ENCODE measurements at places on chromosomes 1 and 21.

GRCh38 chr1:166489670-166490436 is 323.1 kb upstream of the FAM78B start:
- DNase-seq, result peak; percentile 70

- DNase-seq, result no peak
Observed at GRCh38 chr21:25296252-25296651, 311.0 kb downstream of the MRPL39 start.

- no peak for DNase-seq
Observed at GRCh38 chr1:93770640-93771039, 89.0 kb upstream of the BCAR3 start.

- DNase-seq, result no peak
Observed at GRCh38 chr1:31203215-31203614, 36.5 kb downstream of the NKAIN1 start.

DNA sequence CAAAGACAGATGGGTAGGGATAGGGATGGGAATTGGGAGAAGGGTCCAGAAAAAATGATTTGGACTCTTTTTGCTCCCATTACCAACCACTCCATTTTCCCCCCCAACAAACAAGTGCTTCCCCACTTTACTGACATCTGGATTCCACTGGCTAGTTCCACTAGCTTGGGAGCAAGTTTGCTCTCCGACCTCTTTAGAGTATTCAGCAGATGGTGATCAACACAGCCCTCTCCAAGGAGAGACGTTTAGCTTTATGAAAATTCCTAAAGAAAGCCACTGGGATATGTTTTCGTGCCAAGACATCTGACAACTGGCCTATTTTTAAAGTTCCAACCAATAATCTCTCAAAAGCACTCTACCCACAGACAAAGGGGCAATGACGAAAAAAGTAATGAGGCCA is 50.3 kb downstream of the ITPKB start:
- DNase-seq, result no peak

GRCh38 chr1:58585166-58585565 is 8.1 kb upstream of the TACSTD2 start:
- DNase-seq, result no peak

DNA sequence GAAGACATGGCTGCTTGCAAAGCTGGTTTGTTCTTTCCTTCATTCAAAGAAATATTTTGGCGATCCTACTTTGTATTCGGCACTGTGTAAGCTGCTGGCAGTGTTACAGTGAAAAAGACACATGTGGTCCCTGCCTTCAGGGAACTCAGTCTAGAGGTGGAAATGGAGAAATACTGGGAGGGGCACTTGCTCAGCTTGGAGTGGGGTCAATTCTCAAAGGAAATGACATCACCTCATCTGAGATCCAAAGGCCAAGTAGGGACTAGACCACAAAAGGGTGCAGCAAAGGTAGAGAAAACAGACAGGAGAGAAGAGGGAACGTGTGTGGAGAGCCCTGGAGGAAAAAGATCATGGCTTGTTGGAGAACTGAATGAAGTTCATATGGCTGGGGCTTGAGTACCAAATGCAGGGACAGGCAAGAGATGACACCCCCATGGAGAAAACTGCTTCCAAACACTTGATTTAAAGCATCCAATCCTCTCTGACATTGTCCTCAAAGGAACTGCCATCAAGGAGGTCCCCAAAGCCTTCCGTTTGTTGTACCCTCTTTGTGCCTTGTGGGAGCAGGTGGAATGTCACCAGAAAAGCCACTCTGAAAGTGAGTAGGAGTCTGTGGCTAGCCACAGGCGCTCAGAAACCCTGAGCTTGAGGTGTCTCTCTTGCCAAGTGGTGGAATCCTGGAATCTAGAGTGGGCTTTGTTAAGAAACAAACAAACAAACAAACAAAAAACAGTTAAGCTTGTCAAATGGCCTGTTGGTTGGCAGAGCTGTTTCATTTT is 48.3 kb upstream of the TDRD10 start:
- no peak for DNase-seq

DNA sequence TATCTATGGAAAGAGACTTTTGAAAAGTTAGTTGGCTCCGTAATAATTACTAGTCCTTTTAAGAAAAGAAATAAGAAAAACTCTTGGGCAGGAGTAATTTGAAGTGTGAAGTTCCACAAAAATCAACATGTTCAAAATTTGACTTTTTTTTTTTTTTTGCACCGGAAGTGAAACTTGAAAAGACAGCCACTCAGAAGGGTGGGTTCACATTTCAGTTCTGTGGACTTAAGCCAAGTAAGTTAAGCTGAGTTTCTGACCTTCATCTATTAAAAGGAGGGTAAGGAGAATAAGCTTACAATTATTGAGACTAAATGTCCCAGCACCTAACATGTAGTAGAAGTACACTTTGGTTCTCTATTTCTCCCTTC is 11.0 kb downstream of the RO60 start:
- no peak for DNase-seq

DNA sequence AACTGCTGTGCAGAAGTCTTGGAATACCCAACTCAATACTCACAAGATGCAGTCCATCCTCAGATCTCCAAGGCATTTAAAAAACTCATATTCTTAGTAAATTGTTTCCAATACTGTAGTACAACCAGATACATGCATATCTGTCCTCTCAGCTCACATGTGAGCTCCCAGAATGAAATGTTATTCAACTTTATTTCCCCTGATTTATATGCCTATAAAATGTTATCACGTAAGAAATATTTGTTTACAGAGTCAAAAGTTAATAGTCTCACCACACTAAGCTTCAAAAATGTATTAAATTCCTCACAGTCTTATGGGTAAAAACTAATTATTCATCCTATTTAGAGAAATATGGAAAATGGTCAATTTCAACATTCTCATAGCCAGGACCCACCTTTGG is 56.6 kb downstream of the LTN1 start:
- no peak for DNase-seq

DNA sequence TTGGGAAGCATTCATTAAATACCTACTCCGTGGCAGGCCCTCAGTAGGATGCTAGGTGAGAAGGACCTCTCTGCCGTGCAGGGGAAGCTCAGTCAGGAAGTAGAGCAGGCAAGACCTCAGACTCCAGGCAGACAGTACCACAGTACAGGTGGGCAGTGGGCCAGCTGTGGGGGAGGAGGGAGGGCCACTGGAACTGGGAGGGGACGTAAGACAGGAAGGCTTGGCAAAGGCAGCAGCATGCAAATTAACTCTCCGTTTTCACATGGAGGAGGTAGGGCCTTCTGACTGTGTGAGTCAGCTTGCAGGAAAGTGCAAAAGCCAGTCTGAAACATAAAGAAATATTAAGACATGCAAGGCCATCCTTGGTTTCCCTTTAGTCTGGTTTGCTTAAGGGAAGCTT is 157.7 kb downstream of the TRIM33 start:
- DNase-seq, result no peak

DNA sequence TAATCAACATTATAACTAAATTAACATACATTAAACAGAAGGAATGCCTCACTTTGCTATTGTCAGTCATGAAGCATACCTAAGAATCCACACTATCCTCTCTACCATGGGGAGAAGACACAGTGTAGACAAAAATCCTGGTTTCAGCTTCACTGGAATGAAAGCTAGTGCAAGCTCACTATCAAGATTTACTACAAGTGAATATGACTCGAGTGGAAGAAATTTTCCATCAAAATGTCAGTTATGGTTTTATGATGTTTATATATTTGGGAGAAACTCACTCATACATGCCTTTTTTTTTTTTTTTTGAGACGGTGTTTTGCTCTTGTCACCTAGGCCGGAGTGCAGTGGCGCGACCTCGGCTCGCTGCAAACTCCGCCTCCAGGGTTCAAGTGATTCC is 424.3 kb downstream of the KCNT2 start:
- no peak for DNase-seq

DNA sequence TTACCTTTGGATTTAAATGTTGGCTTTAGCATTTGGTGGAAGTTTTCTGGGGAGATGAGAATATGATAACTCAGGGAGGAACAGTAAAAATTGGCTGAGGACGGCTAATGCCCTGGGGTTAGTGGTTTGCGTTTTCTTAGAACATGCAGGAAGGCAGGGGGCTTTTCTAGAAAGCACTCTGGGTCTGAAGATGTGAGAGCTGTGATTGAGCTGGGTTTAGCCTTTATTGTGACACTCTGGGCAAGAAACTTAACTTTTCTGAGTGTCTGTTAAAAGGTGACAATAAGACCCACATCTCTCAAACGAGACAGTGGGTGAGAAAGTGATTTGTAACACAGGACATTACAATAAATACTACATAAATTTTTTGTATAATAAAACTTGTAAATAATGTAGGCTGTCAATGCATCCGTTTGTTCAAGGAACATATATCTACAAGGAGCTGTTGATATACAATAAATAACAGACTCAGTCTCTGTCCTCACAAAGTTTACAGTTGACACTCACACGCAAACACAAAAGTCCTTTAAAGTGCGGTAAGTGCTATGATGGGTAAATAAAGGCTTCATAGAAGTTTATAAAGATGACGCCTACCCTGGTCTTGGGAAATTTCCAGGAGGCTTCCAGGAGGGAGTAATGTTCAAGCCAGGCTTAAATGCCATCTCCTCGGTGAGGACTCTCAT is 49.5 kb upstream of the MRPS6 start:
- DNase-seq, result no peak

GRCh38 chr1:7097938-7098592 is 312.8 kb downstream of the CAMTA1 start:
- no peak for DNase-seq

GRCh38 chr1:168360151-168361021 is 79.7 kb downstream of the TBX19 start:
- no peak for DNase-seq

DNA sequence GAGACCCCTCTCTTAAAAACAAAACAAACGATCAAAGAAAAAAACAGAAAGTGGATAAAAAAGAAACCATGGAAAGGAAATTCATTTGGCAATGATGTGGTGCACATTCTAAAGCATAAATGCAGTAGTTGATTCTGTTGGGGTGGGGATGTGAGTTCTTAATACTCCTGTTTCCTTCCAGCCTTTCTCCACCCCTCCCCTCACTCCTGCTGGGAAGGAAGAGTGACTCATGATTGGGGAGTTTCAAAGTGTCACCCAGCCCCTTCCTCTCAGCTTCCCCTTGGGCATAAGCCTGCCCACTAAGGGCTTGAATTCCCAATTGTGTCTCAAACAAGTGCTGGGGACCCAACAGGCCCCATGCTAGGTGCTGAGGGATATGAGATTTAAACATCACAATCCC is 6.7 kb upstream of the PINK1 start:
- DNase-seq, result no peak

GRCh38 chr1:46445773-46446256 is 43.8 kb upstream of the DMBX1 start:
- DNase-seq, result no peak

- DNase-seq, result no peak
Observed at GRCh38 chr21:43956019-43956669, 56.0 kb upstream of the TRAPPC10 start.

GRCh38 chr1:152768847-152769533 is 6.0 kb upstream of the LCE1F start:
- DNase-seq, result no peak

DNA sequence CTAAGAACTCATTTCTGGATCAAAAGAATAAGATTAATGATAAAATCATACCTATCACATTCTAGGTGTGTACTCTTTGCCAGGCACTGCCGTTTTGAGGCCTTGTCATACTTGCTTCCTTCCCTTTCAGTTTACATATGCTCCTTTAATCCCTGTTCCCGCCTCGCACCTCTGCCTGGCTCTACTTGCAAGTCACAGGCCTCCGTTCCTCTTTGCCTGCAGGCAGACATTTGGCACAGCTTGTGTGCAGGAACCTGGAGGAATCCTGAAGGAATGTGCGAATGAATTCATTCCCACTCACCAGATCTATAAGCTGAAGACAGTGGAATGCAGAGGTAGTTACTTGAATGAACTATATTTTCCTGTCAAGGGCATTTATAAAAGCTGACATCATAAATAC is 13.8 kb downstream of the WLS start:
- no peak for DNase-seq

DNA sequence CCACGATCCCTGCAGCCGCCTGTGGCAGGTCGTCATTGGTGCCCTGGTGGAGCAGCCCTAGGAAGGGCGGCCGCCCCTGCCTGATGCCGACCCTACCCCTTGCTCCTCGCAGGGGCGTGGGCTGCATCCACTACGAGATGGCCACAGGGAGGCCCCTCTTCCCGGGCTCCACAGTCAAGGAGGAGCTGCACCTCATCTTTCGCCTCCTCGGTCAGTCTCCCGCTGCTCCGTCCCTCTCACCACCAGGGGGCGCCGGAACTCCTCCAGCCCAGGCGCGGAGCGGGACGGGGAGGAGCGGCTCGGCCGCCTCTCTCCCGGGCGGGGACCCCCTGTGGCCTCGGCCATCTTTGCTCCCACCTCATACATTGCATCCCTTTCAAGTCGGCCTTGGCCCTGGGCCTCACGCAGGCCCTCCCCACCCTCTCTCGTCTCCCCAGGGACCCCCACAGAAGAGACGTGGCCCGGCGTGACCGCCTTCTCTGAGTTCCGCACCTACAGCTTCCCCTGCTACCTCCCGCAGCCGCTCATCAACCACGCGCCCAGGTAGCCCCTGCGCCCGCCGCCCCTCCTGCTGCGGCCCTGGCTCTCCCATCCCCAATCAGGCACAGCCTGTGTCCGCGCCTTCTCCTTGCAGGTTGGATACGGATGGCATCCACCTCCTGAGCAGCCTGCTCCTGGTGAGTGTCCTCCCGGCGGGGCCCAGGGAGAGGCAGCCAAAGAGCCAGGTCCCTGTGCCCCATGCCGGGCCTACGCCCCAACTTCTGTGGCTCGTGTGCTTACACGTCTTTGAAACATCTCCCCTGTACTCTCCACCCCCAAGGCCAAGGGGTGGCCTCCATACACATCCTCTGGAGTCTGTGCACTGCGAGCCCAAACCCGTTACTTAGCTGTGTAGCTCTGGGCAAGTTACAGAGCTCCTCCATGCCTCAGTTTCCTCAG is 24.7 kb downstream of the CDK18 start:
- peak; percentile 67 for DNase-seq
